ENCODE measurements at places on chromosomes 3 and 15. TPM values are rescaled to one million over a fixed set of nuclear protein-coding genes. Genes with fewer than 3 reads are reported as not detected.

- DNase-seq: no peak
These were observed 6.6 kb downstream of the ISG20 start for GRCh38 chr15:88645171-88646087.

- DNase-seq: no peak
These were observed 210.3 kb upstream of the SGO1 start for GRCh38 chr3:20396335-20396734.

DNA sequence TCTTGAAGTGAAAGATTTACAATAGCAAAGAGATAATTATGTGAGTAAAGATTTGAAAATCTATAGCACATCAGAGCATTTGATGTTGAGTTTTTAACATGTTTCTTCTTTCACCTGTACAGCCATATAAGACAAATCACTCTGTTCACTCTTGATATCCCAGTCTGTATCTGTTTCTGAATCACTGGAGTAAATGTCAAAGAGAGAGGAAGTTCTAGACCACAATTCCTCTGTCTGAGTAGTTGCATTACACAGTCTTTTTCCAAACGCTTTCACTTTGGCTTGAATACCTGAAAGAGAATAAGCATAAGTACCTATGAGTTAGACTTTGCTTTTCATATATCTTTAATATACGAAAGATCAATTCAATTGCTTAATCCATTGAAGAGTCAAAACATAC is 9.9 kb downstream of the THAP10 start:
- no peak for DNase-seq

DNA sequence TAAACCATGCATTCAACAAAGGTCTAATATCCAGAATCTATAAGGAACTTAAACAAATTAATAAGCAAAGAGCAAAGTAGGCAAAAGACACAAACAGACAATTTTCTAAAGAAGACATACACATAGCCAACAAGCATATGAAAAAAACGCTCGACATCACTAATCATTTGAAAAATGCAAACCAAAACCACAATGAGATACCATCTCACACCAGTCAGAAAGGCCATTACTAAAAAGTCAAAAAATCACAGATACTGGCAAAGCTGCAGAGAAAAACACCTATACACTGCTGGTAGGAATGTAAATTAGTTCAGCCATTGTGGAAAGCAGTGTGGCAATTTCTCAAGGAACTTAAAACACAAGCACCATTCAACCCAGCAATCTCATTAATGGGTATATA is 53.8 kb downstream of the FSIP1 start:
- no peak for DNase-seq

Gene GATA2
- 6.0 TPM for total RNA-seq

Gene PIK3CA
- total RNA-seq: 43.0 TPM

Measured in breast epithelium (tissue), 4 donors.